Urinary bladder (tissue), 4 donors: ENCODE measurements at places on chromosomes 1 and 21. TPM values are rescaled to one million over a fixed set of nuclear protein-coding genes. Genes with fewer than 3 reads are reported as not detected.

The EPHB2 gene
- polyA plus RNA-seq: 2.6 TPM

The OR2M3 gene
- not detected for polyA plus RNA-seq

The OR2L13 gene
- polyA plus RNA-seq: 0.04 TPM

The AADACL4 gene
- not detected for polyA plus RNA-seq

The NOTCH2NLA gene
- polyA plus RNA-seq: 17.6 TPM

The COL9A2 gene
- polyA plus RNA-seq: 11.2 TPM

The KIF17 gene
- 3.2 TPM for polyA plus RNA-seq

The PLEKHA6 gene
- polyA plus RNA-seq: 9.5 TPM

The WNT3A gene
- polyA plus RNA-seq: not detected

The SPRR2A gene
- not detected for polyA plus RNA-seq

- DNase-seq: no peak
Measured at GRCh38 chr1:37473431-37474045, 842 bp upstream of the ZC3H12A start.

- no peak for DNase-seq
Measured at GRCh38 chr1:218384581-218384993, 39.5 kb downstream of the TGFB2 start.

GRCh38 chr1:59079434-59080140, 217.3 kb upstream of the FGGY start:
- no peak for DNase-seq

GRCh38 chr1:217929213-217929885, 298.2 kb downstream of the SPATA17 start:
- DNase-seq: no peak

GRCh38 chr1:61013946-61014667, 68.3 kb upstream of the NFIA start:
- no peak for DNase-seq

- no peak for DNase-seq
Measured at GRCh38 chr1:244599937-244600350, 53.0 kb upstream of the DESI2 start.

DNA sequence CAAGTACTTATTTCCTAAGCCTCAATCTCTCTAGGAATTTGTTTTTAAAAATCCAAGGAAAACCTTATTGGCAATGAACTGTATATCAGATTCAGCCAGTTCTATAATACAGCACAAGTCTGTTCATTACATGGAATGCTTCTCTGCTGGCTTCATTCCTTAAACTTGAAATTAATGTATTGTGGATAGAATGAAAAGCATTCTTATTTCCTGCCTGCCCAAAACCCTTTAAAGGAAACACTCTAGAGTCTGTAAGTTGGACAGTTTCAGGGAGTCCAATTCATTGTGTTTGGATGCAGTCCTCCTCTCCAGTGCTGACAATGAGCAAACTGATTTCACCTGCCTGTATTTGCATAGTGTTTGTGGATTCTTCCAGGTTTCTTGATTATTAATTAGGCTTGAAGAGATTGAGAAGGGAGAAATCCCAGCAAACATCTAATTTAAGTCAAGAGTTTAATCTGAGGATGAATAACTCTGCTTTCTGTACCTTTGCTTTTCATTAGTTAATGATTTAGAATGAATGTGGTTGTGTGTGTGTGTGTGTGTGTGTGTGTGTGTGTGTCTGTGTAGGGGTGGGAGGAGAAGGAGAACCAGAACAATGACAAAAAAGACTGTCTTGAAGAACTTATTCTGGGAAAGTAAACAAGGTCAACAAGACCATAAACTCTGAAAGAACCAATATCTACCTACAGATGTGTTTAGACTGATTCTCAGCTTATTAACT, 61.2 kb downstream of the CACHD1 start:
- DNase-seq: no peak

GRCh38 chr1:212286556-212287131, 1.4 kb downstream of the PPP2R5A start:
- no peak for DNase-seq

DNA sequence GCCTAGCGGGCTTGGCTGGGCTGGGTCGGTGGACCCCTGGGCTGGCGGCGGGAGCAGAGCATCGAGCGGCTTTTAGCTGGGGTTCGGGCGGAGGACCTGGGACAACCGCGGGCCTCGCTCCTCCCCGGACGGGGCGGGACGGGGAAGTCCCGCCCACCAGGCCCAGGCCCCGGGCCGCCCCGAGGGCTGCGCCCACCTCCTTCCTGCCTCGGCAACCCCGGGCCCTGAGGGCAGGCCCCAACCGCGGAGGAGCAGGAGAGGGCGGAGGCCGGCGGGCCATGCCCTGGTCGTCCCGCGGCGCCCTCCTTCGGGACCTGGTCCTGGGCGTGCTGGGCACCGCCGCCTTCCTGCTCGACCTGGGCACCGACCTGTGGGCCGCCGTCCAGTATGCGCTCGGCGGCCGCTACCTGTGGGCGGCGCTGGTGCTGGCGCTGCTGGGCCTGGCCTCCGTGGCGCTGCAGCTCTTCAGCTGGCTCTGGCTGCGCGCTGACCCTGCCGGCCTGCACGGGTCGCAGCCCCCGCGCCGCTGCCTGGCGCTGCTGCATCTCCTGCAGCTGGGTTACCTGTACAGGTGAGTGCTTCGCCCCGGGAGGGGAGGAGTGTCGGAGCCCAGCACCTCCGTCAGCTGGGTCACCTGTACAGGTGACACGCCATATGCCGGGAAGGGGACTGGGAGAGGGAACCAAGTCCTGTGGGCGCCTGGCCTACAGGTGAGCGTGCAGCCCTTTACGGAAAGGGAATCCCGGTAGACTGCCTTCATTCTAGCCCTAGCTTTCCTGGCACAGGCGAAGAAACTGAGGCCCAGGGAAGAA, at the start of gene XKR8:
Gene XKR8 (plus strand): TSS at position 182 of the 812 bp plus-strand sequence. CDS start 97 bp downstream, at position 279.
- peak; percentile 51 for DNase-seq

DNA sequence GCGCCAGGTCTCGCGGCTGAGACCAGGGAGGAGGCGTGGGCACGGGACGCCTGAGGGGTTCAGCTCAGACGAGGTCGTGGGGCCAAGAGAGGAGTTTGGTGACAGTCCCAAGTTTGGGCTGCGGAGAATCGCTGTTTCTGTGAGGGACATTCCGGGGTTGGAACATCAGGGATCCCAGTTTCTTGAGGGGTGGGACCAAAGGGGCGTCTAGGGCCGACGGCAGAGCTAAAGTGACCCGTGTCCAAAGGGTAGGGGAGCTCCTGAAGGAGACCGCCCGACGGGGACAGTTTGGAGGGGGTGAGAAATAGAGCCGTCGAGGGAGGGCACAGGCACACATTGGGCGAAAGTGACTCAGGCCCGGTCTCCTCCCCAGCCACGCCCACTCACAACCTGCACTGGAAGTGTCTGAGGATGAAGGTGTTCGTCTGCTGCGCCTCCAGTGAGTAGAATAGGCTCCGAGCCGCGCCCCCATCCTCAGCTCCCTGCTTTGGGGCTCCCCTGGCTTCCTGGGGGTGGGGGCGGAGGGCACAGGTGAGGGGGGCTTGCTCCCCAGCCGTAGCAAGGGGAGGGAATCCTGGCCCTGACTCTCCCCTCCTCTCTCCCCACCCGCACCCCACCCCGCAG, 7.0 kb downstream of the EFNA3 start:
- DNase-seq: no peak

GRCh38 chr1:198253668-198254067, 96.9 kb downstream of the NEK7 start:
- no peak for DNase-seq

- DNase-seq: no peak
Measured at GRCh38 chr1:44483089-44483874, 78.2 kb downstream of the RNF220 start.

GRCh38 chr1:241778117-241778516, 69.9 kb upstream of the EXO1 start:
- no peak for DNase-seq

- no peak for DNase-seq
Measured at GRCh38 chr1:160748181-160748877, 9.3 kb downstream of the SLAMF7 start.

DNA sequence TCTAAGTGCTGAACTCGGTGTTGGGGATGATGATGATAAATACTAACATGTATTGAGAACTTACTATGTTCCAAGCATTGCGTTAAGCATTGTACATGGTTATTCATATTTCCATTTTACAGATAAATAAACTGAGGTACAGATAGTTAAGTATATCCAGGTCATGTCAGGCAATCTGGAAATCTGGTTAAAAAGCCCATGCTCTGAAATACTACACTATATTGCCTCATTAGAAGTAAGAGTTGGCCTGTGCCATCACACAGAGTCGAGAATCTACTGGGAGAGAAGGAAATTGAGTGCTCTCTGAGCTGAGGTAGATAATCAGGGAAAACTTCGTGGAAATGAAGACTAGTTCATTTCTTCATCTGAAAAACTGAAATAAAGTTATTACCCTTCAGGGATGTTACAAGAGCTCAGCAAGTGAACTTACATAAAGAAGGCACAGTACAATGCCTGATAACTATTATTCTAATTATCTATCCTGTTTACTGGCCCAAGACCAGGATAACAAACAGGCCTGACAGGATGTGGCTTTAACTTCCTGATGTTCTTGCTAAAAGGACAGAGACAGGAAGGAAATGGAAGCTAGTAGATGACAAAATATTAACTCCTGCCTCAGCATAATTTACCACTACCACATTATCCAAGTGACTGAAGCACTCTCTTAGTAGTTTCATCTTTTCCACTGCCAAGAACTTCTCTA, 85.6 kb downstream of the EPS15 start:
- DNase-seq: no peak

DNA sequence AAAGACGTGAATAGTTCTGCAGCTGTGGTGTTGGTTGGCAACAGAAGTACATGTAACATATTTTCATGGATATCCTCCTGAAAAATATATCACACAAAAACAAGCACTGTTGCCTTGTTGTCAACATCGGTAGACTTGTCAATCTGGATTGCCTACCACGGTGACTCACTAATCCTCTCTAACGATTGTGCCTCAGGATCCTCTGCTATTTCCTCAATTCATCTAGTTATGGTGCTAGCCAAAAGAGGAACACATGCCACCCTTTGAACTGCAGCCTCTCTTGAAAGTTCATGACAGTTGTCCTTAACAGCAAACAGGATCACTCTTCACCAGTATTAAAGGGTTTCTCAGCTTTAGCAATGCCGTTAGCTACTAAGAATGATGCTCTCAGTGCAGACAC, 25.7 kb downstream of the RASAL2 start:
- no peak for DNase-seq

GRCh38 chr1:28592321-28593071, 431 bp downstream of the RAB42 start:
- no peak for DNase-seq

GRCh38 chr1:6834366-6834765, 49.1 kb downstream of the CAMTA1 start:
- DNase-seq: no peak

DNA sequence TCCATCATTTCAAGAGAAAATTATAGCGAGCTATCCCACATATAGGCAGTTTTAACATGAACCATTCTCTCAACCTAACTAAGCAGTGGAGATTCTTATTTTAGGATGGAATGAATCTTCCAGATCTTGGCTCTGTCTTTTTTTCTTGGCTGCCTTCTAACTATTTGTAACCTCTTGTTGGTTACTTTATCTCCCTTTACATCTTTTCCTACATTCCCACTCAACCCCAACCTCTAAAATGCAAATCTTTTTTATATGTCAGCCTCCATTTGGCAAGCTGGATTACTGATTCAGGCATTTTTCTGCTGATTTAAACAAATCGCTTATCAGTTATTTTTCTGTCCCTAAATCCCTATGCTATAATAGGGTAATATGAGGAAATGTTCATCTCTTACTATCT, 46.9 kb upstream of the LHX8 start:
- DNase-seq: no peak

- DNase-seq: no peak
Measured at GRCh38 chr1:153962088-153963029, 978 bp downstream of the SLC39A1 start.

DNA sequence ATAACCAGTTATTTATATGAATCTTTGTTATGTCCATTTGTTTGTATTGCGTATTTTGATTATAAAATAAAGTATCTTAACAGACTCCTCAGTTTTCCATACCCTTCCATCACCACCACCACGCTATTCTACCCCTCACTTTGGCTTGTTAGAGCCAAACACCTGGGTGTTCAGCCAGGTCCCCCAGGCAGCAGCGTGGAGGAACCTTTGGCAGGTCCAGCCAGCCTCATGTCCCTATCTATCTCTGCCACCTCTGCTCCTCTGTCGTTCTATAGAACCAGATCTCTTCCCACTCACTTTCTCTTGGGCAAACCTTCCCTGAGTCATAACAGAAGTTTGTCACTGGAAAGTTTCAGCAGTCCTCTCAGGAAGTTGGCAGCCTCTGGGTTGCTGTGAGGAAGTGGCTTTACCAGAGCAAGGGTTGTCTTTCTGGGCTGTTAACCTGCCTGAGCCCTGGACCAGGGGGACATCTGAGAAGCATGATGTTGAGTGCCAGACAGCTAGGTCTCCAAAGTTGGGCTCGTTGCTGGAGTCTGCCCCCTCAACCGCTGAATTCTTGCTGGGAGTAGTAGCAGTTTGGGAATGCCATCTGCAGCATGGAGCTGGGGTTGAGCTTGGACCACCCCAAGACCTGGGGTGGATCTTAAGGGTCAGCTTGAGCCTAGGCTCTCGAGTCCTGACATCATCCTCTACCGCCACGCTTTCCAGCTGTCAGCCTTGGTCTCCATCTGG, 996 bp upstream of the SH3BGRL3 start:
- DNase-seq: peak; percentile 32

- DNase-seq: no peak
Measured at GRCh38 chr1:150621497-150622302, 7.7 kb downstream of the ENSA start.

DNA sequence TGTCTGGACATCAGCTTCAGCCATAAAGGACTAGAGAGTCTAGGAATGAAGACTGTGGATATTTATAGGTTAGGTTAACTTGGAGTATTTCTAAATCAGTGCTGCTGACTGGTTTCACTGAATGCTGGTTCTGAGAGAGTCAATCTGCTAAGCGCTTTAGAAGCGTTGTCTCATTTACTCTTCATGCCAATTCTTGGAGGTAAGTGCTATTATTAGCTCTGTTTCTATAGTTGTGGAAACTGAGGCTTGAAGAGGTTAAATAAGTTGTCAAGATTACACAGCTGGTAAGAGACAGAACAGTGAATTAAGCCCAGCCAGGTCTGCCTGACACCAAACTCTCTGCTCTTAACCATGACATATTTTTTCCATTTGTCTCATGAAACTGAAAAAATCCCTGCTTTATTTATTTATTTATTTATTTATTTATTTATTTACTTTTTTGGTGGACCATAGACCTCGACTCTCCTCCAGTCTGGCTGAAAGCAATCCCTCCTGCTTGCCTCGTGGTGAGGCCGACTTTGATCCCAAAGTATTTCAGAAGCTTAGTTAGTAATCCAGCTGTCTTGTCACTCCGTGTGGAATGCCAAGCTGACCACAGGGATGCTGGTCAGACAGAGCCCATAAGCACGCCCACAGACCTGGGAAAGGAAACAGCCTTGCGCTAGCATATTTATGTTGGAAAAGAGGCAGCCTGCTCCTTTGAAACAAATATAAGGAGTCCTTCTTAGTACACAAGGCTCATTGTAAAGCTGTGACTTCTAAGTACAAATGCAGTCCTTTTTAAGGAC, 16.9 kb downstream of the NTMT2 start:
- no peak for DNase-seq

GRCh38 chr1:175124861-175125260, 57.2 kb downstream of the TNN start:
- no peak for DNase-seq
